Lower leg skin (tissue), 4 donors: ENCODE measurements at places on chromosomes 11 and 22.

DNA sequence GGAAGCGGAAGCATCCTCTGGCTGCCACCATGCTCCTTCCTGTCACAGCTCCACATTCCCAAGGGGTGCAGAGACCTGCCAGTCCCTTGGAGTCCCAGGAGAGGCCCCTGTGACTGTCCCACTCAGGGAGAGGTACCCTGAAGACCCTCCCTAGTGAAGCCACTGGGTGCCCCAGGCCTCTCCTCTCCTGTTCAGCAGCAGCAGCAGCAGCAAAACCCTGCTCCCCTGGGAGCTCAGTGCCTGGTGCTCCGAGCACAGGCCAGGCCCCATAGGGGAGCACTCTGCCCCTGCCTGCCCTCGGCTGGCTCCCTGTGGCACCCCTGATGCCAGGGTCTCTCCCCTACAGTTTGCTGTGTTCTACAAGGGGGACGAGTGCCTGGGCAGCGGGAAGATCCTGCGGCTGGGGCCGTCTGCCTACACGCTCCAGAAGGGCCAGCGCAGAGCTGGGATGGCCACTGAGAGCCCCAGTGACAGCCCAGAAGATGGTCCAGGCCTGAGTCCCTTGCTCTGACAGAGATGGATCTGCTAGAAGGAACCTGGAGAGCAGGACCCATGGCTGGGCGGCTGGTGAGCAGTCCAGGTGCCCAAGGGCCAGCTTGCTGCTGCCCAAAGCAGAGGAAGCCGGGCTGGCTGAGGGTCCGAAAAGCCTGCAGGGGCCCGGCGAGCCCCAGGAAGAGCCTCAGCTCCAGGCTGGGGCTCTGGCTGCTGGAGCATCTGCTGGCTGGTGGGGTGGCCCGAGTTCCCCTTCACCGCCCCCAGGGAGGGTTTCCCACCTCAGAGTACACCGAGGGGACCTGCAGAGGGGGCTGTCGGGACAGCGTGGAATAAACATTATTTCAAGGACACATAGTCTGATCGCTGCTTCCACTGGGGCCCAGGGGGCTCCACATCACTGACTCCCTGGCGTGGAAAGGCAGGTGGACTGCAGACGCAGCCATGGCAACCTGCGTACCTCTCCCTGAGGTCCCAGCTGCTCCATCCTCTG, 21.3 kb downstream of the TRMU start:
- no peak for DNase-seq

- DNase-seq: peak; percentile 85
Observed at GRCh38 chr22:44496844-44497217, 1.2 kb downstream of the RTL6 start.

DNA sequence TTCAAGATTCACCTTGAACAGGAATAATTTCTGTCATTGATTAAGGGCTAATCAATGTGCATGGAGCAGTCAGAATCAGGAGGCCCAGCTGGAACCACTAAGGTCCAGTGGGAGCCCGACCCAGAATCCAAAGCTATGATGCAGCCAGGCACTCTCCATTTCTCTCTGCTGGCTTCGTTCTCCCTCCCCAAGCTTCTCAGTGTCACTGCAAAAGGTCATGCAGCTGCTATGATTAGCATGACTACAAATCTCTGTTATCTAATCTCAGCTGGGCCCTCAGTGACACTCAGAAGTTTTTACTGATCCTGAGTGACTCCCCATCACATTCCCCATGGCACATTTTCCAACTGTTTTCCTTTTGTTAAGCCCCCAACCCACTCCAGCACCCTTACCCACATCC, 31.1 kb upstream of the PRSS23 start:
- DNase-seq: no peak

DNA sequence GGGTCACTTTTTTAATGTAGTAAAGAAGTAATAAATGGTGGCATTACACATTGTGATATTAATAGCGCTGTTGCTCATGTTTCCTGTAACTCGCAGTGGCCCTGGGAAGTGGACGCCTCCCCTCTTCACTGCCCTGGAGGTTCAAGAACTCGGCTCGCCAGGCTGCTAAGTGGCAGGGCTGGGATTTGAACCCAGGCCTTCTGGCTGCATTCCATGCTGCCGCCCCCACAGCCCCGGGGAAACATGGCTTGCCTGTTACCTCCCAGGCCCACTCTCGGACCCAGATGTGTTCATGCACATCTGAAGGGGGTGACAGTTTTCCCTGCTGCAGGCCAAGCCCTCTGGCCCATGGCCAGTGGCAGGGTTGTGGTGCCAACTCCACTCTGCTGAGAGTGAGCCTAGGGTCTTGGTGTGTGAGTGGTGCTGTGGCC, 25.0 kb upstream of the MGAT3 start:
- DNase-seq: no peak

- no peak for DNase-seq
Observed at GRCh38 chr11:17443926-17444690, 32.5 kb downstream of the ABCC8 start.
